ENCODE measurements at places on chromosomes 16 and 17.

DNA sequence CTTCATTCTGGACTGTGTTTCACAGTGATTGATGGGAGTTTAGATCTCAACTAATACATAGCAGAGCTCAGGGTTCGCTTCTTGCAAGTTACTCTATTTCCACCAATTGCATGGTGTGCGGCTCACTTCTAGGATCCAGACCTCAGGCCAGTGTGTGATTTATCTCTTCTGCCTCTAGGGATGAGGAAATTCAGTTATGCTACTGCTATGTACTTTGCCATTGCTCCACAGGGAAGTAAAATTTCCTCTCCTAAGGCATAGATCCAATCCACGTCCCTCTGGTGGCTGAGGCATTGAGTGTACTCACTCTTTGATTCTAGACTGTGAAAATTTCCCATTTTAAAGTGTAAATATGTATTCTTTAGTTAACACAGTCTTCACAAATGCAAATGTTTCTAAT, 214.1 kb downstream of the HS3ST3B1 start:
- no peak for DNase-seq

DNA sequence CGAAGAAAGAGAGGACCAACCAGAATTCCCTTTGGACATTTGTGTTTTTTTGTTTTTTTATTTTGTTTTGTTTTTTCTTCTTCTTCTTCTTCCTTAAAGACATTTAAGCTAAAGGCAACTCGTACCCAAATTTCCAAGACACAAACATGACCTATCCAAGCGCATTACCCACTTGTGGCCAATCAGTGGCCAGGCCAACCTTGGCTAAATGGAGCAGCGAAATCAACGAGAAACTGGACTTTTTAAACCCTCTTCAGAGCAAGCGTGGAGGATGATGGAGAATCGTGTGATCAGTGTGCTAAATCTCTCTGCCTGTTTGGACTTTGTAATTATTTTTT, 3.6 kb downstream of the SOX9 start:
- no peak for DNase-seq

- no peak for DNase-seq
These were observed 80.4 kb upstream of the IRX3 start for GRCh38 chr16:54366943-54367342.

GRCh38 chr17:44229090-44229489, 9.6 kb upstream of the UBTF start:
- no peak for DNase-seq

- DNase-seq: no peak
These were observed 20.9 kb downstream of the MRC2 start for GRCh38 chr17:62648251-62648955.

DNA sequence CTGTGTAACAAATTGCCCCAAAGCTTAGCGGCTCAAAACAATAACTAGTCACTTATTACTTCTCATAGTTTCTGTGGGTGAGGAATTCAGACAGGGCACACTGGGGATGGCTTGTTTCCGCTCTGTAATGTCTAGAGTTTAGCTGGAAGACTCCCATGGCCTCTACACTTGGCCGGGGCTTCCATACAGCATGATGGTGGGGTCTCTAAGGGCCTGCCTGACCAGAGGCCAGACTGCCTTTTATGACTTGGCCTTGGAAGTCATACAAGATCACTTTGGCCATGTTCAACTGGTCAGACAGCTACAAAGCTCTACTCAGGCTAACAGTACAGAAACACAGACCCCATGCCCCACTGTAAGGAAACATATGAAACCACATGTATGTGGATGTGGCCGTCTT, 8.2 kb downstream of the GLP2R start:
- no peak for DNase-seq

GRCh38 chr17:43614561-43614960, 47.2 kb downstream of the MEOX1 start:
- DNase-seq: no peak

DNA sequence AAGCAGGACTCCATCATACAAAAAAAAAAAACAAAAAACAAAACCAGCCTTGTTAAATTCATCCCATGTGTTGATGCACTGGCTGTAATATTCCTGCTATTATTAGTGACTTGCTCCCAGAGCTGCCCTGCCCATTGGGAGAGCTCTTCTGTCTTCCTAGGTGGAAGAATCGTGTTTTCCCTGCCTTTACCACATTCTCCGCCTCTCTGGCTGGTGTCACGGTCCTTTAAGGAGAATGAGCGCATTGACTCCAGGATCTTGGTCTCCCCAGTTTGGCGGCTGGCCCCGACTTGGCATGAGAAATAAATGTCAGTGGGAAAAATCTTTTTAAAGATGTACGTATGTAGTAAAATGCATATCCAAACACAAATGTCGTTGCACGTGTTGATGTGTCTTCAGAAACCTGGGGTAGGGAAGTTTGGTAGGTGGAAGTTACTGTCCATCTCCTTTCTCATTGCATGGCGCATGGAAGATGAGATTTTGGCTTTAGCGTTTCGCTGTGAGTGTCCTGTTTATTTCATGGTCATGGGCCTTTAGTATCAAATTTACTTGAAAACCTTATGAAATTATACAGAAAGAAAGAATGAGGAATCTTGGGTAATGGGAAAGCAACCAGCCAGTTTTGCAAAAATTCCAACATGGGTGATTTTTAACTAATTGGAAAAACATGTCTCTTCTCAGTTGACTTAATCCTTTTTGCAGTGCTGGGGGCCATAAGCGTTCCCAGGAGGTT, 15.5 kb downstream of the RMI2 start:
- no peak for DNase-seq

GRCh38 chr17:7285679-7286078, 4.2 kb downstream of the SLC2A4 start:
- no peak for DNase-seq

DNA sequence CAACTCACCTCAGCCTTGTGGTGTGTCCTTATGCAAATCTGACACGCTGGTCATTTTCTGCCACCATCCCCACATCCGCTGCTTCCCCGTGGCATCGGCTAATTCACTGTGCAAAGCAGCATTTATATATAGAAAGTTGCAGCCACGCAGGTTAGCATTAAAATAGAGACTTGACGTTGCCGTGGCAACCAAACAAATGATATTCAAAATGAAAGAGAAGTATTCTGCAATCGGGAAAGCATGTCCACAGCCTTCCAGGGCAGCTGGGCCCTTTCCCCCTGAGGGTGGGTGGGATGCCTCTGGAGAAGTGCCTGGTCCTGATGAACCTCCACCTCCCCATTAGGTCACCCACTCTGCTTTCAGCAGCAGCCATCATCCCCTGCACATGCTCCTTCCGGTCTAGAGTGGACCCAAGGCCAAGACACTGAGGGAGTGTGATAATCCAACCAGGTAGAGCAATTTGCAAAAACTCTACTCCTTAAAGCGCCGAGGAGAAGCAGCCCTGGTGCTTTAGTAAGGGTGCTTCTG, 138.7 kb downstream of the GAS7 start:
- DNase-seq: no peak

DNA sequence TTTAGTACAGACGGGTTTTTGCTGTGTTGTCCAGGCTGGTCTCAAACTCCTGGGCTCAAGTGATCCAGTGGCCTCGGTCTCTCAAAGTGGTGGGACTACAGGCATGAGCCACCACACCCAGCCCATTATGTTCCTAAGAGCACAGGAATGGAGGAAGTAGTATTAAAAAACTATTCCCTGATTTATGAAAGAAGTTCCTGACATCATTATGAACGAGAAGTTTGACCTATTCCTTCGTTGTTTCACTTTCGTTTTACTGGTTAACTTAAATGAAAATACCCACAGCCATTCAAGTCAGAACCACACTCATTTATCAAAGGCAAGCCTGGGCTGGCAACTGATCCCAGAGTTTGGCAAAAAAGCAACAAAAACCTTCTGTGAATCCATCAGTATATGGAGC, 13.5 kb upstream of the CBX4 start:
- no peak for DNase-seq

DNA sequence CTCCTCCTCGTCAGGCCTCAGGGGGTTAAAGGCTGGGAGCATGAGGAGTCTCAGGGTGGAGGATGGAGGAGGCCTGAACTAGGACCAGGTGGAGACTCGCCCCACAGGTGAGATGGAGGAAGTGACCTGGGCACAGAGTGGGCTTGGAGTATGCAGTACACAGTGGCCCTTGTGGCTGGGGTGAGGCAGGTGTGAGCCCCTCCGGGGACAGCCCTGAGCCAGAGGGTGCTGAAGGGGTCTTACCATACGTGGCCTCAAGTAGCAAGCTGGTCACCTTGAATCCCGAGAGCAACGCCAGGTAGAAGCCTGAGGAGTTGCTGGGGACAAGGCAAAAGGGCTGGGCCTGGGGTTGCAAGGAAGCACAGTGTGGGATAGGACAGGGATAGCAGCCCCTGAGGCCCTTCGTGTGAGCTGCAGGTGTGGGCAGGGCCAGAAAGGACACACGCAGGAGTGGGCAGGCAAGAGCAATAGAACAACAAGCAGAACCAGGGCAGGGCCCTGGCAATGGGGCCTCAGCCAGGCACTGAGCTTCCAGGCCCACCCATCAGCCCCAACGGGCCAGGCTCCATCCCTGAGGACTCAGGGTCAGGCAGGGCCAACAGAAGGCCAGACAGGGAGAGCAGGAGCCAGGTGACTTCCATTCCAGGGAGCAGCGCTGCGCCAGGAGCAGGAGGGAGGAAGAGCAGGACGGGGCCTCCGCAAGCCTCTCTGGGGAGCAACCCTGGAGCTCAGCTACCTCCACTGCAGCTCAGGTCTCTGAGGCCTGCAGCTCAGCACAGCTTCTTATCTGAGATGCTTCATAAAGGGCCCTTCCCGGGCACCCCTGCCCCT, 64.2 kb upstream of the TNRC6C start:
- no peak for DNase-seq

Measured in activated T-cell treated with anti-CD3 and anti-CD28 coated beads, Interleukin-2, amount 50 U/mL, for 4 hours (primary cell).